Activated naive CD8-positive, alpha-beta T cell treated with anti-CD3 and anti-CD28 coated beads, Interleukin-2, amount 10 ng/mL, durations not matched to agents 7 days and 5 days (primary cell): ENCODE measurements at places on chromosomes 16 and 17. TPM values are rescaled to one million over a fixed set of nuclear protein-coding genes. Genes with fewer than 3 reads are reported as not detected.

DNA sequence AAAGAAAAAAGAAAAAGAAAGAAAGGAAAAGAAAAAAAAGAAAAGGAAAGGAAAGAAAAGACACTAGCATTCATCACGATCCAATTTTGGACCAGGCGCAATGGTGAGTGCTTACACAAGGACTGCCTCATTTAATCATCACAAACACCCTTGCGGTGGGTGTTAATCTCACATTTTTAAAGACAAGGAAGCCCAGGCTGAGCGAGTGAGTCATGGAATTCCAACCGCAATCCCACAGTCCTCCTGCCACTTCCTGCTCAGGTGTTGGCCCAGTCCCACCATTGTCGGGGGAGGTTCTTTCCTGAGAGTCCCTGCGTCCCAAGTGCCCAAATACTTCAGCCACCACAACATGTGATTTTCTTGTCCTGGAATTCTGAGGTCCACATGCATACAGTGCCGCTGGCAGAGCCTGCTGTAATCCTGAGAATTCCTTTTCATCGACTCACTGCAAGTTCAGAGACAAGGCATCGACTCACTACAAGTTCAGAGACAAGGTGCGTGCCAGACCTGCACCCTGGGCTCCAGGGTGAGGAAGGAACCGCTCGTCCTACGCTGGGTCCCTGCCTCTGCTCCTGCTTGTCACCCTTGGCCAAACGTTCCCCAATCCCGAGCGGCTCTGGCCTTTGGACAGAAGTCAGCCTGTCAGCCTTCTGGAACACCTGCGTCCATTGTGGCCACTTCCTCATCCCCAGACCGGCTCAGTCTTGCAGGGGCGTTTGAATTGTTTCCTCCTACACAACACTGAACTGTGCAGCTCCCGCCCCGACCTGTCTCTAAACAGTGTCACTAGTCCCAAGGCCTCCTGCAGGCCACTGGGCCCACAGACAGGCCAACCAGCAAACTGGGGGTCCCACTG is 5.8 kb downstream of the ZG16B start:
- peaks cover 10% of the 10 kb centered on the region for H3K4me1 ChIP-seq
- H3K27me3 ChIP-seq, result peaks cover 5% of the 10 kb centered on the region
- no peaks in the 10 kb centered on the region for H3K36me3 ChIP-seq
- H3K27ac ChIP-seq, result no peak overlapping the region
- no peak overlapping the region for H3K4me3 ChIP-seq

- H3K4me1 ChIP-seq, result no peaks in the 10 kb centered on the region
- DNase-seq, result no peak
- no peaks in the 10 kb centered on the region for H3K27me3 ChIP-seq
- H3K27ac ChIP-seq, result no peak overlapping the region
- no peaks in the 10 kb centered on the region for H3K36me3 ChIP-seq
- H3K4me3 ChIP-seq, result no peak overlapping the region
Measured at GRCh38 chr17:22671110-22671509, 978.8 kb downstream of the KCNJ18 start.

DNA sequence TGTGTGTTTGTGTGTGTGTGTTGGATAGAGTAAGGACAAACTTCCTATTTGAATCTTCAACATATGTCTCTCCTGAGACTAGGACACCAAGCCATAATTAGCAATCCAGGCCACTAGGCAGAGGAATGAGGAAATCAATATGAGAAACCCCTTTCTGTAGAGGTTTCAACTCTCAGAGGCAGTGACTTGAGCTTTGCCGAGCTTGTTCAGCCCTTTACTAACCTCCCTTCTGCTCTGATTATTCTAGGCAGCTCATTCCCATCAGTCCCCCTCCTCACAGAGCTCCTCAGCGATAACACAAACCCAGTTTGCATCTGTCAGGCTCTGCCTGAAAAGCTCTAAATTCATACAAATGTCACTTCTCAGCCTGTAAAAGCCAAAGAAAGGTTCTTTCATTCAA is 1030.3 kb downstream of the CDH8 start:
- H3K4me3 ChIP-seq, result no peak overlapping the region
- H3K27ac ChIP-seq, result no peak overlapping the region
- no peaks in the 10 kb centered on the region for H3K36me3 ChIP-seq
- no peaks in the 10 kb centered on the region for H3K27me3 ChIP-seq
- DNase-seq, result no peak

HOXB4 gene
- 5.3 TPM for total RNA-seq

- DNase-seq, result no peak
- H3K27me3 ChIP-seq, result no peaks in the 10 kb centered on the region
- H3K4me1 ChIP-seq, result peaks cover 44% of the 10 kb centered on the region
- peak overlapping the region; percentile 47 for H3K27ac ChIP-seq
Measured at GRCh38 chr17:39791111-39791992, 53.6 kb downstream of the GRB7 start.

GRCh38 chr17:76236603-76237002 is 3.7 kb downstream of the RNF157 start:
- no peaks in the 10 kb centered on the region for H3K27me3 ChIP-seq
- H3K27ac ChIP-seq, result no peak overlapping the region
- DNase-seq, result no peak
- H3K4me1 ChIP-seq, result peaks cover 56% of the 10 kb centered on the region
- no peak overlapping the region for H3K4me3 ChIP-seq
- peaks cover 48% of the 10 kb centered on the region for H3K36me3 ChIP-seq

- DNase-seq, result no peak
- H3K27me3 ChIP-seq, result peaks cover 49% of the 10 kb centered on the region
- no peak overlapping the region for H3K4me3 ChIP-seq
- no peaks in the 10 kb centered on the region for H3K4me1 ChIP-seq
- H3K36me3 ChIP-seq, result no peaks in the 10 kb centered on the region
Measured at GRCh38 chr16:50538411-50539052, 9.7 kb upstream of the NKD1 start.

- no peak for DNase-seq
- peaks cover 12% of the 10 kb centered on the region for H3K36me3 ChIP-seq
- peaks cover 14% of the 10 kb centered on the region for H3K4me1 ChIP-seq
- no peaks in the 10 kb centered on the region for H3K27me3 ChIP-seq
- H3K27ac ChIP-seq, result no peak overlapping the region
Measured at GRCh38 chr17:27603880-27604794, 26.9 kb upstream of the LGALS9 start.

DNA sequence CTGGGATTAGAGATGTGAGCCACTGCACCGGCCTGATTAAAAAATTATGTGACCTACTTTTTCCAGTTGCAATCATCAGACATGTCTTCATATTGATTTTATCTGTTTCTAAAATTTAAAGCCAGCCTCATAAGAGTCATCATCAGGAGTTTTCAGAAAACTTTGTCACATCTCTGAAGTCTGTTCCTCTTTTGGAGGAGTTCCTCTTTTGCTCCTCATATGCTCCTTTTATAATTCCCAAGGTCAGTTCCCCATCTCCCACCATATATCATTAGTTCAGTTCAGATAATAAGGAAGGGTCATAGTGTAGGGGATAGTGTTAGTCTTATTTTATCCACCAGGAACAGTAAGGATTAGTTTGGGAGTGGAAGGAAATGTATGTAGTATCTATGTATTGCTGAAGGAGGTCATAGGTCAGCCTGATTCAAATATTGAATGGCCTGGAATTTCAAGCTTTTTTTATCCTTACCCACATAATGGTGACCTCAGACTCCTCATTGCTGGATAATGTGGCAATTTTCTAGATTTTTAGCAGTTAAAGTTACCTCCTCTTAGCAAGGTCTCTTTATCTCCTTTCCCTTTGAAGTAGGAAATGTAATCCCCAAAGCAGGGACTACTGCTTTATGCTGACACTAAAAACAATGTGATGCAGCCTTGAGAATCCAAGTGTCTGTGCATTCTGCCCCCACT is 13.8 kb upstream of the DUSP14 start:
- no peak overlapping the region for H3K27ac ChIP-seq
- no peak for DNase-seq
- H3K27me3 ChIP-seq, result no peaks in the 10 kb centered on the region
- no peak overlapping the region for H3K4me3 ChIP-seq
- peaks cover 34% of the 10 kb centered on the region for H3K36me3 ChIP-seq

DNA sequence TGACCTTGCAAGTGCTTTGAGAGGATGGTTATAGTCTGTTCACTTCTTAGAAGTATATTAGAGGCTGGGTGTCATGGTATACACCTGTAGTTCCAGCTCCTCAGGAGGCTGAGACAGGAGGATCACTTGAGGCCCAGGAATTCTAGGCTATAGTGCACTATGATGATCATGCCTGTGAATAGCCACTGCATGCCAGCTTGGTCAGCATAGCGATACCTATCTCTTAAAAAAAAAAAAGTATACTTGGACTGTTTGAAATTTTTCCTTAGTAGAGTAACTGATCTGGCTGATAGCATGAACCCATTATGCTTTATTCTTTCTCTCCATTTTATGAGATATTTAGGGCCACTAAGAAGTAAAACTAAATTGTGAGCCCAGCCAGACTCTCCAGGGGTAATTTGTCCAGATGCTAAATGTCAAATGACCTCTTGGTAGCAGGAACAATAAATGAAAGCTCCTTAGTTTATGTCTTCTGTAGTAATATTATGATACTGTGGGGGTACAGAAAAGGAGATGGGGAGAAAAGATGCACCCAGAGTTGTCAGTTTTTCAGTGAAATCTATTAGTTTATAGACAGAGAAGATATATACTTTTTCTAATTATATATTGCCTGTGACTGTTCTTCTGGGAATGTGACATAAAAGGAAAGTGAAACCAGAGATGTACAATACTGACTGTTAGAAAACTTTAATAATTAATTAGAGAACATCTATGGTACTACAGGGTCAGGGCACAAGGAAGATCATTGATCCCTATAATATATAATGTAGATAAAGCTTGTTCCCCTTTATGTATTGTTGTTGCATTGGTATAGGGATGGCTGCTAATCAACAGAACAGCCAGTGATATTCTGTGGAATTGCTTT is 335.3 kb upstream of the TBX2 start:
- H3K4me3 ChIP-seq, result peak overlapping the region; percentile 50
- H3K4me1 ChIP-seq, result peaks cover 13% of the 10 kb centered on the region

PKMYT1 gene
- 106 TPM for total RNA-seq

DNA sequence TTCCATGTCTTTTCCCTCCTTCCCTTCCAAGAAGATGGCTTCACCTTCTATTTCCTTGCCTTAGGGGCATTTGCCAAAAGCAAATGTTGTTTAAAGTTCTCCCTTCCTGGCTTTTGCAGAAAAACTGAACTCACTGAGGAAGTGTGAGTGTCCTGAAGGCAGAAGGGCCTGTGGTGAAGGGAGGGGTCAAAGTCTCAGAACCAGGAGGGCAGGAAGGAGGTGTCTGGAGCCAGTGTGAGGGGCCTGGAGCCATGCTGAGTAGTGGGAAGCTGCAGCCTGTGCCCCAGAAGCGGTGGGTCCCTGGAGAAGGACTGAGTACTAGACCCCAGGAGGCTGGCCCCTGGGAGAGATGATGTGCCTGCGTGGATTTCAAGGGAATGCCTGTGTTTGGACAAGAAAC is 23.8 kb upstream of the SUPT4H1 start:
- H3K4me3 ChIP-seq, result no peak overlapping the region
- H3K36me3 ChIP-seq, result no peaks in the 10 kb centered on the region
- peaks cover 44% of the 10 kb centered on the region for H3K4me1 ChIP-seq
- no peak for DNase-seq
- H3K27ac ChIP-seq, result no peak overlapping the region

ALOX15B gene
- not detected for total RNA-seq

GRCh38 chr17:36705283-36705795 is 104.0 kb downstream of the MRM1 start:
- H3K4me3 ChIP-seq, result no peak overlapping the region
- no peak for DNase-seq
- H3K4me1 ChIP-seq, result no peaks in the 10 kb centered on the region
- peaks cover 31% of the 10 kb centered on the region for H3K27me3 ChIP-seq
- no peaks in the 10 kb centered on the region for H3K36me3 ChIP-seq
- no peak overlapping the region for H3K27ac ChIP-seq

- no peak overlapping the region for H3K27ac ChIP-seq
- H3K27me3 ChIP-seq, result peaks cover 38% of the 10 kb centered on the region
- H3K4me3 ChIP-seq, result no peak overlapping the region
- H3K4me1 ChIP-seq, result peaks cover 3% of the 10 kb centered on the region
- peak; percentile 42 for DNase-seq
Measured at GRCh38 chr16:10180771-10181163, 1.5 kb downstream of the GRIN2A start.

HS3ST2 gene
- total RNA-seq, result 0.45 TPM

GRCh38 chr16:82005027-82005830 is 6.0 kb downstream of the SDR42E1 start:
- DNase-seq, result no peak
- H3K36me3 ChIP-seq, result peaks cover 54% of the 10 kb centered on the region

DNA sequence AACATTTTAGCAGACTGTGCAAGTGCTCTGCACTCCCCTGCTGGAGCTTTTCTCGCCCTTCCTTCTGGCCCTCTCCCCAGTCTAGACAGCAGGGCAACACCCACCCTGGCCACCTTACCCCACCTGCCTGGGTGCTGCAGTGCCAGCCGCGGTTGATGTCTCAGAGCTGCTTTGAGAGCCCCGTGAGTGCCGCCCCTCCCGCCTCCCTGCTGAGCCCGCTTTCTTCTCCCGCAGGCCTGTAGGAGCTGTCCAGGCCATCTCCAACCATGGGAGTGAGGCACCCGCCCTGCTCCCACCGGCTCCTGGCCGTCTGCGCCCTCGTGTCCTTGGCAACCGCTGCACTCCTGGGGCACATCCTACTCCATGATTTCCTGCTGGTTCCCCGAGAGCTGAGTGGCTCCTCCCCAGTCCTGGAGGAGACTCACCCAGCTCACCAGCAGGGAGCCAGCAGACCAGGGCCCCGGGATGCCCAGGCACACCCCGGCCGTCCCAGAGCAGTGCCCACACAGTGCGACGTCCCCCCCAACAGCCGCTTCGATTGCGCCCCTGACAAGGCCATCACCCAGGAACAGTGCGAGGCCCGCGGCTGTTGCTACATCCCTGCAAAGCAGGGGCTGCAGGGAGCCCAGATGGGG is 3.1 kb downstream of the GAA start:
- H3K4me1 ChIP-seq, result peaks cover 20% of the 10 kb centered on the region
- H3K27ac ChIP-seq, result no peak overlapping the region
- no peak for DNase-seq
- no peaks in the 10 kb centered on the region for H3K27me3 ChIP-seq
- no peaks in the 10 kb centered on the region for H3K36me3 ChIP-seq

PPY gene
- total RNA-seq, result not detected

DNA sequence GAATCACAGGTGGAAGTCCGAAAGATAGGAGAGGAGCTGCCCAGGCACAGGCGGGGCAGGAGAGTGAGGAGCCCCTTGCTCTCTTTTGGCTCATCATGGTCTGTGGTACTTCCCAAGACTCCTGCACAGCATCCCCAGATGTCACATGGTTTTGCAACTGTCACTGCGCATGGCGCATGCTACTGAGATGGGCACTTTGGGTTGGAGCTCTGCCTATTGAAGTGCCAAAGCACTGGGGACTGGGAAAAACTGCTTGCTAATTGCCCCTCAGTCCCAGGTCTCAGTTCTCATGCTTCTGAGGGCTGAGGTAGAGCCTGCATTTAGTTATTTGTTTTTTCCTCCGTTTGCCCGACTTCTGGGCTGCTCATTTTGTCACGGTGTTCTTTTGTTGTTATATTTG is 156.8 kb upstream of the CDH13 start:
- H3K27me3 ChIP-seq, result peaks cover 4% of the 10 kb centered on the region
- H3K4me3 ChIP-seq, result no peak overlapping the region
- DNase-seq, result no peak
- no peak overlapping the region for H3K27ac ChIP-seq
- H3K36me3 ChIP-seq, result no peaks in the 10 kb centered on the region
- no peaks in the 10 kb centered on the region for H3K4me1 ChIP-seq
